ENCODE measurements at places on chromosomes 13 and 19.

DNA sequence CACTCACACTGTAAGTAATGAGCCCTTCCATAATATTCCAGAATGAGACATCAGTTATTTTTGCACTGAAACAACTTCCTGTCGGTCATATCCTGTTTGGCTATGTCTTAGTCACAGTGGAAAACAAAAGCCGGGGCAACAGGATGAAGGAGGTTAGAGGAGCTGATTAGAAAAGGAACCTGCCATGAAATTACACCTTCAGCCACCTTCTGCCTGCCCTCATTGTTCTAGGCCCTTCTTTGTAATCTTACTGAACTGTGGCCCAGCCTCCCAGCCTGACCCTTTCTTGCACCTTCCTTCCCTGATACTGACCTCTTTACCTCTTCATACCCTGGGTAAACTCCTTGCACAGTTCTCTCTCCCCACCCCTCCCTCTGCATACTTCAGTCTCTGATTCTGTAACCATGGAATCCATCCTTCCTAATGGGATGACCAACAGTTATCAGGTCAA, 67.3 kb downstream of the DOCK9 start:
- DNase-seq, result peak; percentile 9

- no peak for DNase-seq
Measured at GRCh38 chr19:28556371-28556770, 656.6 kb downstream of the UQCRFS1 start.

GRCh38 chr13:80860845-80861244, 519.9 kb upstream of the SPRY2 start:
- no peak for DNase-seq

DNA sequence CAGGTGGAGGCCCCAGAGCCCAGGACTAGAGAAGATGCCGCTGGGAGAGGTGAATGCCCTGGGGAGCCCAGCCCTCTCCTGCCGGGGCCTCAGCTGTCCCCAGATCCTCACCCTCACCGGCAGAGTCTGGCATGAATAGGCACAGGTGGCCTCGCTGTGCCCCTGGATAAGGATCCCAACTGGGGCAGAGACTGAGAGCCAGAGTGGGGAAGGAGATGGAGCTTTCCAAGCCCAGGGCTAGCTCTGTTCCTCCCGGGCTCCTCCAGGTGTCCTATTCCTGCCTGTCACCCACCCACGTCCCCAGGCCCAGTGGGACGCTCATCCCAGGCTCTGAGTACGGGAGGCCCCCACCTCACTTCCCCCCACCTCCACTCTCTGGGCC, 16.5 kb downstream of the PRR36 start:
- DNase-seq, result no peak

DNA sequence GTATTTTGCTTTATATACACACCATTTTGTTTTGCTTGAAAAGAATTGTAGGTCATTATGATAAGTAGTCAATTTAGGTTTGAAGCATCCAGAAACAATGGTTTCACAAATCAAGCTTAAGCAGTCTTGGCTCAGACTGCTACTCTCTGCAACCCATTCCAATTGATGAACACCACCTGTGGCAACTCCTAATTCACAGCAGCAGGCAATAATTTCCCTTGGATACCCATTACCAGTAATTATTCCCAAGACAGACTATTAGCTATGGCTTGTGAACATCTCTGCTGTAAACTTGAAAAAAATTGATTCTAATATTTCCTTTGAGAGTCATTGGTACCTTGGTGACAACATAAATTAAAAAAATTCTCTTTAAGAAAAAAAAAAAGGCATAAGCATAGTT, 299.3 kb upstream of the SLITRK6 start:
- no peak for DNase-seq
